ENCODE measurements at places on chromosomes 11 and 22.
A peak's percentile ranks its signal among the peaks of the same experiment; 100 is the strongest.

GRCh38 chr11:40291329-40291728 is 1168.1 kb downstream of the LRRC4C start:
- DNase-seq = peak; percentile 47

DNA sequence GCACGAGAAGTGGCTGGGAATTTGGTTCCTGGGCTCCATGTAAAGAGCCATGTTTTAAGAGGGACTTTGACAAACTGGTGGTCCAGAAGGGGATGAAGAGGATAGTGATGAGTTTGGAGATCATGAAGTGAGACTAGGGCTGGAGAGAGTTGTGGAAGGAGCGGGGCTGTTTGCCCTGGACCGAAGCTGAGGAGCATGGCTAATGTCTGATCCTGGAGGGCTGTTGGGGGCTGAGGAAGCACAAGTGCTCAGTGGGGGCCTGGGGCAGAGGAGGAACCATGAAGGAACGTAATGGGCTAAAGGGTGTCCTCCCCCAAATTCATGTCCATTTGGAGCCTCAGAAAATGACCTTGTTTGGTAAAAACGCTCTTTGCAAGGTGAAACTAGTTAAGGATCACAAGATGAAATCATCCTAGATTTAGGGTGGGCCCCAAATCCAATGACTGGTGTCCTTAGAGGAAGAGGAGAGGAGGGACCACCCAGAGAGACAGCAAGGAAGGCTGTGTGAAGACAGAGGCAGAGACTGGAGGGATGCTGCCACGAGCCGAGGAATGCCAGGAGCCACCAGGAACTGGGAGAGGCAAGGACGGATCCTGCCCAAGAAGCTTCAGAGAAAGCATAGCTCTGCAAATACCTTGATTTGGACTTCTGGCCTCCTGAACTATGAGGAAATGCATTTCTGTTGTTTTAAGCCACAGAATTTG is 107.3 kb upstream of the LMO1 start:
- DNase-seq = no peak

DNA sequence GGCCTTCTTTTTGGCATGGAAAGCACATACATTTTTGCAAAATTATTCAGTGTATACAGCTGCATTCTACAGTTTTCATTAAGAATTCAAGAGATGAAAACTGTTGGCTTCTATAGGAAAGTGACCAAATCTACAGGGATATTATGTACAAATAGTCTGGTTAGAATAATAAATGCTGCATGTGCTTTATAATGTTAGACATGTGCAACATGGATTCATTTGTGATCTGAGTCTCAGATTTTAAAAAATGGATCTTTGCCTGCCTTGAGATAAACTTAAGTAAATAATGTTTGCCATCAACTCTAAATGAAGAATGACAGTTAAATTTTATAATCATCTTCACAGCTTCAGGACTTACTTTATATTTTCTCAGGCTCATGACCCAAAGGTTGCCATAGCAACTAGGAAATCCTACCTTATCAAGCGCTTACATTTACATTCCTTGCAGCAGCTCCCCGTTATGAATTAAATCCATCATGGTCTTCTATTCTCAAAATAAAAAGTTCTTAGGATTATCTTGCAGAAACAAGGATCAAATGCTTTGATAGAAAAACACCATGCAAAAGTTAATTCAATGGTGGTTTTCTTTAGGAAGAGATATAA is 200.2 kb downstream of the CADM1 start:
- no peak for DNase-seq

DNA sequence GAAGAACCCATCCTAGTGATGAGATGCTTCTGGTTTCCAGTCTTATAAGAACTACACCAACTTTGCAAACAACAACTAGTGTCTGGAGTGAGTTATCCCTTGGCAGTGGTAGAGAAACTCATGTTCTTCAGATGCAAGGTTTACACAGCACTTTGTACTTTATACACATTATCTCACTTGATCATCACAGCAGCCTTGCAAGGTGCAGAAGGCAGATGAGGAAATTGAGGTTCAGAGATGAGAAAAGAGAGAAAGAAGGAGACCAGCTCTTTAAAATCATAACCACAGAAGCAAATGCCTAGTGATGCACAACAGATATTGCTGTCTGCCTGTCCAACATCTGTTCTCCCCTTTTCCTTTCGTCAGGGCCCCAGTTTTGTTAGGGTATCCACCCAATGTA is 16.7 kb upstream of the CD44 start:
- no peak for DNase-seq

Measured in lung (tissue), 17 donors.